ENCODE measurements at places on chromosomes 16 and 17.

GRCh38 chr17:79023886-79024771, at the start of gene C1QTNF1:
C1QTNF1 (plus strand) TSS chr17:79024169; CDS start chr17:79043969, 19,800 bp downstream.
- no peak for DNase-seq

GRCh38 chr16:84832488-84833143, 12.8 kb downstream of the CRISPLD2 start:
- no peak for DNase-seq

DNA sequence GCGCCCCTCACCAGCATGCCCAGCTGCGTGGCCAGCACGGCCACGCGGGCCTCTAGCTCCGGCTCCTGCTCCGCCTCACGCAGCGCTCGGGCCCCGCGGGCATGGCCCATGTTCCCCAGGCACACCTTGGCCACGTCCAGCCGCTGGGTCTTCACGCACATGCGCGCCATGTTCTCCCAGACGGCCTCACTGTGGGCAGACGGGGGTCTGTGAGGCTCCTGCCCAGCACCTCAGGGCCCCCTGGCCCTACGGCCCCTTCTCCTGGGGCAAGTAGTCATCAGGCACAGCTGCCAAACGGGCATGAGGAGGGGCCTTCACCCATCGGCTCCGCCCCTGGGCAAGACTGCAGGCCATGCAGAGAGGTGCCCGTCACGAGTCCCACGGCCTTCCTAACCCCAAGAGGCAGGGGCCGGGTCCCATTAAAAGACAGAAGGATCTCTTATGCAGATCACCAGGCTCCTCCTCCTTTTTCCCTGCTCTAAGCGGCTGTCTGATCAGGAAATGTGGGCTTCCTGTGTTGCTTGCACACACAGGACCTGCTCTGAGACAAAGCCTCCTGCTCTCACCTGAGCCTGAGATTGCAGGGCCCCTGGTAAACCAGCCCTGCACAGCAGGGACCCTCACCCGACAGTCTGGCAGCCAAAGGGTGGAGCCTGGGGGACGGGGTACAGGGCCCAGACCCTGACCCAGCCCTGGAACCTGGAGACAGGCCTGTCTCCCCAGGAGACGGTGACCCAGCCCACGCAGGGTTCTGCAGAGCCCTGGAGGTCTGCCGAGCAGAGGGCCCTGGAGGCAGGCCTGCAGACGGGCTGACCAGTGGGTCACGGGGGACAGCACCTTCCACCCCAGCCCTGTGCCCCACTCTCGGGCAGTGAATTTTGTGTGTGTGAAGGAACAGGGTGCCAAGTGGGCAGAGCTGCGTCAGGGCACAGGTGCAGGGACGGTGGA, 6.6 kb upstream of the TMEM204 start:
- no peak for DNase-seq

- DNase-seq, result no peak
Observed at GRCh38 chr17:16428098-16428882, 12.9 kb downstream of the TRPV2 start.

DNA sequence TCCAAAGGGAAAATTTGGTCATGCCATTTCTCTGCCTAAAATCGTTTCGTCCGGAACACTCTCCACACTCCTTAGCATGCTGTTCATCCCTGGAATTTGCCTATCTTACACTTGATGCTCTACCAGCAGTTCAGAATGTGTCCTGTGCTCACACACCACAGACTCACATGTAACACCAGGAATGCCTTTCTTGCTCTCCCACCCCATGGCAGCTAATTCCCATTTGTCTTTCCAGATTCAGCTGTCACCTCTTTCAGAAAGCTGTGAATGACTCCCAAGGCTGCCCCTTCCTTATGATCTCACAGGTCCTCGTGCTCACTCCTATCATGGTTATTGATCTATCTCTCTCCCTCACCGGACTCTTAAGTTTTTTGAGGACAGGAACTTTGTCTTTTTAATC, 38.1 kb downstream of the HYDIN start:
- DNase-seq, result no peak

GRCh38 chr16:15434079-15434424, 336 bp upstream of the BMERB1 start:
- DNase-seq, result no peak

DNA sequence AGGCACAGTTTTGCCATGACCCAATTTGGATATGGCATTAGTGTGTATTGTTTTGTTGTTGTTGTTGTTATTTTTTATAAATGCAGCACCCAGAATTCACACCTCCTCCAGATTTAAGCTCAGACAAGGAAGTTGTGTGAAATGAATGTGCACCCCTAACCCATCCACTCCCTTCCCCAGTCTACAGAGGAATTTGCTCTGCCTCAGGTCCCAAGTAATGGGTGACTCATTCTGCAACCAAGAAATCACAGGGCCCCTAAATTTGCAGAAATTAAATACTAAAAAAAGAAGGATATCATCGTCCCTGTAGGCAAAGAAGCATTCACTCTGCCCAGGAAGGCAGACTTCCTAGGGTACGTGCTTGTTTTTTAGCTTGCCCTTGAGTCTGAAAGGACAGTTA, 62.3 kb downstream of the CLEC16A start:
- no peak for DNase-seq

DNA sequence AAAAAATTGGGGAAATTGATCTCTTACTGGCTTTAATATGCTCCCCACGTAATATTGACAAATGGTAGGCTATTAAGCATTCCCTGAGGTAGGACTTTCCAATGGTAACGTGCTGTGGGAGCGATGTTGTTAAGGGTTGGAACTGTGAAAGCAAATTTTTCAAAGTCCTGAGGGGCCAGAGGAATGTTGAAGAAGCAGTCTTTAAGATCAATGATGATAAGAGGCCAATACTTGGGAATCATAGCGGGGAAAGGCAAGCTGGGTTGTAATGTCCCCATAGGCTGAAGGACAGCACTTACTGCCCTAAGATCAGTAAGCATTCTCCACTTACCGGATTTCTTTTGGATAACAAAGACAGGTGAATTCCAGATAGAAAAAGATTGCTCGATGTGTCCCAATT, 69.6 kb upstream of the ARL4D start:
- DNase-seq, result no peak

- no peak for DNase-seq
Observed at GRCh38 chr16:58727028-58727781, 6.9 kb downstream of the GOT2 start.

DNA sequence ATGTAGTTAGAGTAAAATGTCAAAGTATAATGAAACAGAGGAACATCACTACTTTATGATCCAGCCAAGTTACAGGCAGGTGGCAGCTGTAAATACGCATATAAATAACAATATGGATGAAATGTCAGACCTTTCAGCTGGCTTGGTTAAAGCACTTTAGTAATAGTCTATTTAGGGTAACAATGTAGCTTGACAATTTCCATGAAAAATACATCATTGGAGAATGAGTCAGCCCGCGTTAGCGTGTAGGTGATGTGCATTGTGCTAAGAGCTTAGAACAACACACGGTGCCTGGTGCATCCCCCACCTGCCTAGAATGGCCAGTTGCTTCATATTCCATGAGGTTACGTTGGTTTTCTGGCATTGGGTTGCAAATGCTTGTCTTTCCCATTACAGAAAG, 119.4 kb downstream of the RBFOX1 start:
- no peak for DNase-seq

- no peak for DNase-seq
Observed at GRCh38 chr16:47990676-47991075, 165.1 kb downstream of the ABCC12 start.

DNA sequence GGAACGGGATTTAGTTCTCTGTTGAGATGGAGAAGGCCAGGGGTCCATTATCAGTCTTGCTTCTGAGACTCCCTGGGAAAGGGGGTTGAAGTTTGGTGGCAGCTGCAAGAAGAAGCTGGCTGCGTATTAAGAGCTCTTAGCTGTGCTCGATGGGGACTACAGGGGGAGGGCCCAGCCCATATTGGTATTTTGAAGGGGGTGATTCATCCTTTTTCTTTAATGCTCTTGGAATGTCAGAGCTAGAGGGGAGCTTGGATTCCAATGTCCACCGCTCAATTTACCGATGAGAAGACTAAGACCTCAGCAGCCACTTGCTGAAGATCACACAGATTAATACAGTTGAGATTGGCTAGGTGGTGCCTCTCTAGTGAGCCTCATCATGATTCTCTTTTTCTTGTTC, 5.0 kb downstream of the NOG start:
- DNase-seq, result no peak

GRCh38 chr17:6109536-6109935, 39.4 kb downstream of the WSCD1 start:
- no peak for DNase-seq

GRCh38 chr17:12619459-12620199, 46.1 kb upstream of the MYOCD start:
- no peak for DNase-seq

DNA sequence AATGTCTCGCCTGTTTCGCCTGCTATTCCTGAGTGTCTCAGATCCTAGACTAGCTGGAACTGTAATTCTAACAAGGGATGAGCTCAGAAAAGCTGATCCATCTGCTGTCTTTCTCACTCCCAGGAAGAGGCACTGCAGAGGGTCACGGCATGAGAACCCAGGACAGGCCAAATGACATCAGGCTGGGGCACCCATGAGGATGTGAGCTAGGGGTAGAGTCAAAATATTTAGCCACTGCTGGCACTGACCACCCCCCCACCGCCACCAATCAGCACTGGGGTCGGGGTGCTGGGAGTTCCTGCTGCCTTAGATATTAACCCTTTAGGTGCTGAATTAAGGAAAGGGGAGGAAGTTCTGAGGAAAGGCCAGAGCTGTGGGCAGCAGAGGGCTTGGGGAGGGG, 112.4 kb downstream of the IRX3 start:
- no peak for DNase-seq

- no peak for DNase-seq
Observed at GRCh38 chr16:17503331-17503730, 32.6 kb upstream of the XYLT1 start.

DNA sequence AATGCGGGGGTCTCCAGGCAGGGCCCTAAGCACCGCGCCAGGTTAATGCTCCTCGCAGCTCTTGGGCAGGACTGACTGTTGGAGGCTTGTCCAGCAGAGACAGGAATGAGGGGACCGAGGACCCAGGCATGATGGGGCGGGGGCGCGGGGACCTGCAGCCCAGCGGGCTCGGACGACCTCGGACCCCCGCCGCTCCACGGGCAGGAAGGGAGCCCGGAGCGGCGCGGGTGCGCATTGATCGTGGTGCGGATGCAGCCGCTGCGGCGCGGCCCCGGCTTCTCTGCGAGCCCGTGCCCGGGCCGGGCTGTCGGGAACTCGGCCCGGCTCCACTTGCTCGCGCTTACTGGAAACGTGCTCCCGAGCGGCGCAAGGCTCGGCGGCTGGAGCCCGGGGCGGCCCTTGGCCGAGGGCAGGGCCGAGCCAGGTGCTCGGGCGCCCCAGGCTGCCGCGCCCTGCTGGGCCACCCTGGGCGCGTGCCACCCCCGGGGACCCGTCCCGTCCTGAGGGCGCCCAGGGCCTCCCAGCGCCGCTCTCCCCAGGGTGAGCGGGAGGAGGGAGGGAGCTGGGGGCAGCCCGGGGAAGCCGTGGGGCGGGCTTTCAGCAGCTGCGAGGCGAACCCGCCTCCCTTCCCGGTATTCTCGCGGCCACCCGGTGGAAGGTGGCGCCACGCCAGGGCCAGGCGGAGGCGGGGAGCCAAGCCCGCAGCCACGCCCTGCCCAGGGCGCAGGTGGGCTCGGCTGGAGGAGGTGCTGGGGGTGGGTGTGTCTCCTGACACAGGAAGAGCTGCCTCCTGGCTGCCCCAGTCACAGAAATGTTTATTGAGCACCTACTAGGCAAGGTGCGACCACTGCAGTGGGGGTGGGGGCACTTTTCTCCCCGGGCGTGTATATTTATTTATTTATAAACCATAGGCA, 45.9 kb downstream of the SOCS3 start:
- peak; percentile 48 for DNase-seq

DNA sequence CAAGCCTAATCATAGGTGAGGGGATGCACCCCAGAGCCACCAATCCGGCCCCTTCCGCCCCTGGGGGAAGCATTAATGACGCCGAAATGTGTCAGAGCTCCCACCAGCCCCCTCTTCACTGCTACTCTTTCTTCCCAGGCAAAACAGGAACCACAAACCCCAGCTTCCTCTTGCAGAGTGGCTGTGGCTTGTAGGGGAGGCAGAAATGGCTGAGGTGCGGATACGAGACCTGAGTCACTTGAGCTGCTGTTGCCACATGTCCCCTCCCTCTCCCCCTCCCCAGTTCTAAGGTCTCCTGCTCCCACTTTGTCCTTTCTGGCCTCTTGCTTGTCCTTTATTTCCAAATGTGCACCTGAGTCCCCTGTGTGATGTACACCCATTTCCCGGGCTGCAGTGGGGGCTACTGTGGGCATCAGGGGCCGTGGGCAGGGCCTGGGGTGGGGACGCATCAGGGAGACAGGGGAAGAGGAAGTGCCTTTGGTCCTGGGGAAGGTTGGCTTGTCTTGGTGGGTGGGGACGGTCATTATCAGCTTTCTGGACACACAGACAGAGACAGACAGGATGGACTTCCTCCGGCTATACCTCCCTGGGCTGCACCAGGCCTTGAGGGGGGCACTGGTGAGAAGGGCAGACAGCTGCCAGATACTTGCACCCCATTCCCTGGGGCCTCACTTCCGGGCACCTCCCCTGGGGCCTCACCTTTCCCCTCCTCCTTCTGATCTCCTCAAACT, at the start of gene APOBR:
Gene APOBR, plus strand, starts transcription at position 523 of the 731 bp plus-strand sequence. Its CDS starts 39 bp downstream, at position 562.
- DNase-seq, result peak; percentile 77

- DNase-seq, result no peak
Observed at GRCh38 chr16:49602201-49602975, 228.8 kb downstream of the C16orf78 start.

GRCh38 chr16:79703066-79703465, 102.5 kb upstream of the MAF start:
- no peak for DNase-seq

DNA sequence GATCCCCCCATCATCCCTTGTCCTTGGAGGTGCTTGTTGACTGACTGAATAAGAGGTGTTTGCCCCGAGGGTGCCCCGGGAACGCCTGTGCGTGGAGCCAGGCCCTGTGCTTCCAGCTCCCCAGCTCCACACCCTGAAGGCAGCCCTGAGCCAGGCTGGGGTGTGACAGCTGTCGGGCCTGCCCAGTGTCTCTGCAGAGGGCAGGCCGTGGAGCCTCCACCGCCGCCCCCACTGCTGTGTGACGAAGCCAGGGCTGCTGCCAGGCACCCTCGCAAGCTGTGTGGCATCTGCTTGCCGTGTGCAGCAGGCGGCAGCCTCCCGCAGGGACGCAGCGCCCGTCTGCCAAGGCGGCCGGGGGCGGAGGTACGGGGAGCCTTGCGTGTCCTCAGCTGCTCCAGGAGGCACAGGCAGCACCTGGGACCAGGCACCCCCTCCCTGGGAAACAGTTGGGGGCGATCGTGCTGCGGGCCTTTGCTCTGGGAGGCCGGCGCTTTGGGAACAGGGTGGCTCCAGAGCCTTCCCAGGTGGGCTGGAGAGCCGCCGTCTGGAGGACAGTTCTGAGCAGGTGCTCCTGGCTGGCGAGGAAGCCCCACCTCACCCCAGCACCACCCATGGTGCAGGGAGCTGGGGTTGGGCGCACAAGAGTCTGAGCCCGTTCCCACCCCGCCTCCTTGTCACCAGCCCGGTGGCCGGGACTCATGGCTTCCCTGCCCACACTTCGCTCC, 26.6 kb downstream of the GSE1 start:
- no peak for DNase-seq

GRCh38 chr17:37651849-37652248, 8.6 kb upstream of the DDX52 start:
- no peak for DNase-seq

- DNase-seq, result no peak
Observed at GRCh38 chr17:33373273-33373672, 80.2 kb upstream of the ASIC2 start.

- DNase-seq, result no peak
Observed at GRCh38 chr16:75229172-75230031, 10.6 kb downstream of the CTRB1 start.

GRCh38 chr16:25140459-25140858, 28.9 kb downstream of the LCMT1 start:
- DNase-seq, result no peak

All from activated T-helper 9 cell treated with anti-CD3 and anti-CD28 coated beads, Interleukin-2, amount 50 U/mL, for 16 hours (primary cell).